ENCODE measurements at places on chromosomes 11 and 22. TPM values are rescaled to one million over a fixed set of nuclear protein-coding genes. Genes with fewer than 3 reads are reported as not detected.

The SCN2B gene
- total RNA-seq = not detected

The LRRC4C gene
- 1.5 TPM for total RNA-seq

The RABL2B gene
- 21.9 TPM for total RNA-seq

The ZNF214 gene
- 0.96 TPM for total RNA-seq

The FZD4 gene
- total RNA-seq = 295 TPM

The ANO3 gene
- 2.1 TPM for total RNA-seq

The OR4X1 gene
- total RNA-seq = not detected

The OR5M3 gene
- not detected for total RNA-seq

The DPAGT1 gene
- total RNA-seq = 40.9 TPM

The NNMT gene
- 1,405 TPM for total RNA-seq

The ELFN2 gene
- total RNA-seq = not detected

The SLN gene
- not detected for total RNA-seq

Measured in mesenteric fat pad (tissue), 1 donor.